Stimulated activated CD8-positive, alpha-beta memory T cell treated with anti-CD3 and anti-CD28 coated beads, Interleukin-15, amount 100 ng/mL, for 1 hour (primary cell): ENCODE measurements at places on chromosomes 4 and X.

DNA sequence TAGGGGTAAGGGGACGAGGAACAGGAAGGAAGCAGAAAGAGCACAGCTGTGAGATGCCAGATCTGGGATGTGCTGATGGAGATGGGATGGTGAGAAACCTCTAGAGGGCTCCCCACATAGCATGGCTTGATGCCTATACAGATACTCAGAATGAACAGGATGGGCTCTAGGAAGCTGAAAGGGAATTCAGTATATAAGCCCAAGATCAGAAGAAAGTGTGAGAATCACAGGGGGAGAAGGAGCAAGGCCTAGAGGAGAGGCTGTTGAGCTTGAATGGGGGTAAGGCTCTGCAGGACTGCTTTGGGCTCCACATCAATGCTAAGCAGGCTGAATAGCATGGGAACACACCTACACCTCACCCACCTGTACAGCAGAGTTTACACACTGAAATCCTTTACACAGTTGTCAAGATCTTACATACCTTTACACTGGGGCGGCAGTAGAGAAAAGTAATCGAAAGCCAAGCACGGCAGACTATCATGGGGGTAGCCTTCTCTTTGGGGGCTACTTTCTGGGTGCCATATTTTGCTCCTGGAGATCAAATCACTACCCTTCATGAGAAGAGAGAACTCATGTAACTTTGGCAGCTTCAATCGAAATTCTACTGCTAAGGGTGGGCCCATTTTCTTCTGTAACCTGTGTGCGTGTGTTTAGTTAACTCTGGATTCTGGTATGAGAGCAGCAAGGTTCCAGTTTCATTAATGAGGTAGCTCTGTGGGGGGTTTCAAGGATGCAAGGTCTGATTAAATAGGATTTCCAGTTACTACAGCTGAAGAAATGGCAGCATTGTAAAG is 30.6 kb downstream of the HOPX start:
- no peak for DNase-seq

- no peak for DNase-seq
Measured at GRCh38 chr4:102169345-102169744, 175.9 kb downstream of the SLC39A8 start.

GRCh38 chrX:121160987-121161386 is 113.6 kb downstream of the GLUD2 start:
- DNase-seq: no peak

- no peak for DNase-seq
Measured at GRCh38 chrX:21838937-21839333, 482 bp upstream of the MBTPS2 start.

- DNase-seq: no peak
Measured at GRCh38 chrX:14936561-14936960, 63.3 kb downstream of the MOSPD2 start.

DNA sequence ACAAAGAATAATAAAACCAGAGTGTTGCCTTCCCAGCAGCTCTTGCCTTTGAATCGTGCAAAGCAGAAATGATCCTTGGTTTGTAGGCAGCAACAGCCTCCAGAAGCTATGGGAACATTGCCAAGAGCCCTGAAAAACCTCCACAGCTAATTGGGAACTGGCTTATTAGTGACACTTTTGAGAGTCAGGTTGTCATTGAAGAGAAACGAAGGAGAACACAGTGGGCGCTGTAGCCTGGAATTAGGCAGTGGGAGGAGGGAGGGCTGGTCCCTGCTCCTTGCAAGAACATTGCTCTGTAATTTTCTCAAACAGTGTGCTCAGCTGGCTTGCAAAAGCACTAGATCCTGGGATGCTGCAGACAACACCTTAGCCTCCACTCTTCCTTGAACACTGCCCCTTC is 331.5 kb upstream of the EMCN start:
- no peak for DNase-seq

DNA sequence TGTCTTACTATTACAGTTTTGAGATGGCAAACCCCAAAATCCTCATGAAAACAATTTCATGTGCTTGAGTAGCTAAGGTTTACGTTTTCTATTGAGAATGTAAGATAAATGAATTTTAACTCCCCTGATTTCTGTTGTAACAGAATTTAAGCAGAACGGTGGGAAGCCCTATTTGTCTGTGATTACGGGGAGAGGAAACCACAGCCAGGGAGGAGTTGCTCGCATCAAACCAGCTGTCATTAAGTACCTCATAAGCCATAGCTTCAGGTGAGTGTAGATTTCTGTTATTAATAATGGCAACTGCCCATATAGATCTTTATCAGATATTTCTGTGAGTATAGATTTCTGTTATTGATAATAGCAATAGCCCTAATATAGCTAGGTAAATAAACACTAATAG is 44.2 kb upstream of the RHOH start:
- DNase-seq: no peak

DNA sequence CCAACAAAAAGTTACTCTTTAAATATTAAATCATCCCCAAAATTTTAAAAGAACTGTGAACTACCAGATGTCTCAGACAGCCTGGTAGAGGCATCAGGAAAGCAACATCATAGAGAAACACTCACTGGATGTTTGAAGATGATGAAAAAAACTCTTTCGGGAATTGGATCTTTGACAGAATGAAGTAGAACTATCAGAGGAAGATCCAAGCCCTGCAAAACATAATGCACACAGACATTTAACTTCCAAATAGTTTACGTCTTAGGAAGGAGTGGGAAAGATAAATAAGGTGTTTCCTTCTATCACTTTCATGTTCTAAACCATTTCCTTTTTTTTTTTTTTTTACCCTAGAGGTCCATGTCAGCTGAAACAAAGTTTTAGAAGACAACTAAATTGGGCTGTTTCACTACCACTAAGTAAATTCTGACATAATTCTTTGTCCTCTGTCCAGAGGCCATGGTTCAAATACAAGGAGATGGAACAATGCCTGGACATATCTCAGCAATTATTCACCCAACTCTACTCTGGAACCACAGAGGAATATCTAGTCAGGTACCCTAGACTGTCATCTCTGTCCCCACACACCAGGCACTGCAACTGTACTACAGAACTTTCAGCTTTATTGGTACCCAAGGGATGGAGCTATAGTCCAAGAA is 217.7 kb upstream of the INTU start:
- no peak for DNase-seq

DNA sequence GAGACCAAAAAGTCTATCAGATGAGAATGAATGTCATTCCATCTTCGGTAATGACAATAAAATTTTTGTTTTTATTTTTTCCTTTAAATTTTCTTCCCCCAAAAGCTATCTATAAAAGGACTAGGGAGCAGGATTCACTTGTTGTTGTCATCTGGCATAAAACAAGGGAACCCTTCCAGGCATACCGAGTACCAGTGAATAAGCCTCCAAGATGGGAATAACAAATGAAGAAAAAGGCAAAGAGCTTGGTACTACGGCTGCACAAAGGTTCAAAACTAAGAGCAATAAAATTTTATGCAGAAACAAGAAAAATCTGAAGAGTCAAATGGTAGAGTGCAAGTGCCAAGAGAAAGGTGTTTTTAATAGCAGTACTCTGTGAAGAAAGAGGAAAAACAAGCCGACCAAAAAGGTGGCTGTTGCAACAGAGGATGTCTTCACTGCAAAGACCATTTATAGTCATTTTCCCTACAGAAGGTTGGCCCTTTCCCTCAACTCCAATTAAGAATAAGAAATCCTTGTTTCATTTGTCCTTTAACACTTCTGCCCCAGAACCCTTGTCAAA is 25.8 kb downstream of the PPP3CA start:
- no peak for DNase-seq

- no peak for DNase-seq
Measured at GRCh38 chrX:80576267-80576666, 156.0 kb downstream of the TENT5D start.

DNA sequence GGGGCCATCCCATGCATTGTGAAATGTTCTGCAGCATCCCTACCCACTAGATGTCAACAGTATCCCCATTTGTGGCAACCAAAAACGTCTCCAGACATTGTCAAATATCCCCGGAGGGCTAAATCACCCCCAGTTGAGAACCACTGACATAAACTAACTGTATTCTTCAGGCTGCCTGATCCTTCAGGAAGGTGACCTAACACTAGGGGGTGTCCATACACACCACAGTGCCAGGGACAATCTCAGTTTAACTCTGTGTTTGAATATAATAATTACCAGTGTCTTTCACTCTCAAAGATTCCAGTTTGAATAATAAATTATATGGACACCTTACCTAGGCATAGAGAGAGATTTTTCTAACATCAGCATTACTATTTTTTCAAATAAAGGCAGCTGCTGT is 6.4 kb downstream of the ACE2 start:
- no peak for DNase-seq

DNA sequence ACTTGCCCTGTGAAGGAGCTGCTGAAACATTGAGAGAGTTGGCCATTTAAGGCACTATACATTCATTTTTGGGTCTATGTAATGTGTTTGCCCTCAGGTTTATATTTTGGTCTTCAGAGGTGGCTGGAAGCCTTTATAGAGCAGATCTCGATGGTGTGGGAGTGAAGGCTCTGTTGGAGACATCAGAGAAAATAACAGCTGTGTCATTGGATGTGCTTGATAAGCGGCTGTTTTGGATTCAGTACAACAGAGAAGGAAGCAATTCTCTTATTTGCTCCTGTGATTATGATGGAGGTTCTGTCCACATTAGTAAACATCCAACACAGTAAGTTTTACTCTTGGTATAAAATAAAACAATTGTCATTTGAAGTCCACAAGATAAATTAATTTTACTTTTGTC is 31.1 kb downstream of the EGF start:
- no peak for DNase-seq

DNA sequence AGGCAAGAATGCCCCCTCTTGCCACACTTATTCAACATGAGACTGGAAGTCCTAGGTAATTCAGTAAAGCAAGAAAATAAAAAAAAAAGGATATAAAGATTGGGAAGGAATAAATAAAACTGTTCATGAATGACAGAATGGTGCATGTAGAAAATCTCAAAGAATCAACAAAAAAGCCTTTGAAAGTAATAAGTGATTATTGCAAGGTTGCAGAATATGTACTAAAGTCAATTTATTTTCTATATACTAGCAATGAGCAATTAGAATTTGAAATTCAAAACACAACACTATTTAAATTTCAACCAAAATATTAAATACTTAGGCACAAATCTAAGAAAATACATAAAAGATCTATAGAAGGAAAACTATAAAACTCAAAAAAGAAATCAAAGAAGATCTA is 58.6 kb downstream of the MAGEA10 start:
- no peak for DNase-seq

DNA sequence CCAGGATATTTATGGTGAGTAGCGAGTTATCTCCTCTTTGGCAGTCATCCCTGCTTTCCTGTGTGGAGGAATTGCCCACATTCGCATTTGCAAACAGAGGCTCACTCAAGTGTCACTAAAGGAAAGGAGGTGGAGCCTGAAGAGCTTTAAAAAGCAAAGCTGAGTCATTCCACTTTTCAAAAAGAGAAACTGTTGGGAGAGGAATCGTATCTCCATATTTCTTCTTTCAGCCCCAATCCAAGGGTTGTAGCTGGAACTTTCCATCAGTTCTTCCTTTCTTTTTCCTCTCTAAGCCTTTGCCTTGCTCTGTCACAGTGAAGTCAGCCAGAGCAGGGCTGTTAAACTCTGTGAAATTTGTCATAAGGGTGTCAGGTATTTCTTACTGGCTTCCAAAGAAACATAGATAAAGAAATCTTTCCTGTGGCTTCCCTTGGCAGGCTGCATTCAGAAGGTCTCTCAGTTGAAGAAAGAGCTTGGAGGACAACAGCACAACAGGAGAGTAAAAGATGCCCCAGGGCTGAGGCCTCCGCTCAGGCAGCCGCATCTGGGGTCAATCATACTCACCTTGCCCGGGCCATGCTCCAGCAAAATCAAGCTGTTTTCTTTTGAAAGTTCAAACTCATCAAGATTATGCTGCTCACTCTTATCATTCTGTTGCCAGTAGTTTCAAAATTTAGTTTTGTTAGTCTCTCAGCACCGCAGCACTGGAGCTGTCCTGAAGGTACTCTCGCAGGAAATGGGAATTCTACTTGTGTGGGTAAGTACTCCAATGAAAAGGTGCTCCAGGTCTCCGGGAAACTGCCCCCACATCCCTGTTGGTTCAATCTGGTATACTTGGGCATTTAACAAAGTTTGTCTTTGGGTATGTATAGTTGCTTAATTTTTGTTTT is at the start of gene EGF:
Gene EGF (plus strand): TSS at position 178 of the 890 bp plus-strand sequence. CDS start 453 bp downstream, at position 631.
- no peak for DNase-seq

DNA sequence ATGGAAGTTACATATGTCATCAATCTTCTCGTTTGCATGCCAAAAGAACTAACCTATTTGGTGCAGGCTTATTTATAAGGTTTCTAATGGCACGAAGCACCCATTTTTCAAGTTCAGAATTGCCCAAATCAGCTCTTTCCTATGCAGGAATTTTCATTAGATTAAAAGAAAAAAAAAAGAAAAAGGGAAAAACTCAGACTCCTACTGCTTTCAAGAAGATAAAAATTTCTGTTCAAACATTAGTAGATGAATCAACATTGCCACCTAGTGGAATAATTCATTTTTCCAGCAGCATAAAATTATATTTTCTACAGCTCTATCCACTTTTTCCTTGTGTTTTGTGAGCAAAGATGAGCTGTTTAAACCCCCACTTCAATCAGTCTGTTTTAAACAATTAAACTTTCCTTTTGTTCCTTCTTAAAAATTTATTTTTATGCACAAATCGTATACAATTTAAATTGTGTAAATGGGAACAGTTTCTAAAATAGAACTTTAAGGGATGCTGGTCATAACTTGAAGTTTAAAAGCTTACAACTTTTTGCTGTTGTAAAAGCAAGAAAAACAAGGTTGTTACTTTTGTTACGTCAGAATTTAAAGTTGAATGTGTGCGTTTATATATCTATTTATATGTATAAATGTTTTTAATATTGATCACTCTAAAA is 309.9 kb downstream of the ARAP2 start:
- DNase-seq: no peak

- no peak for DNase-seq
Measured at GRCh38 chr4:85966373-85966772, 393.5 kb downstream of the MAPK10 start.

- DNase-seq: no peak
Measured at GRCh38 chr4:119736559-119736958, 108.0 kb upstream of the PDE5A start.
